Aortic smooth muscle cell (primary cell): ENCODE measurements at places on chromosomes 4 and X. TPM values are rescaled to one million over a fixed set of nuclear protein-coding genes. Genes with fewer than 3 reads are reported as not detected.

AGTR2 gene
- total RNA-seq: not detected in 2 replicates

SCRG1 gene
- 0.26 and 0.31 TPM in 2 replicates for total RNA-seq

FMR1NB gene
- not detected in 2 replicates for total RNA-seq

SLC39A8 gene
- total RNA-seq: 1.4 and 2.5 TPM in 2 replicates

VSIG4 gene
- not detected in 2 replicates for total RNA-seq

SGCB gene
- total RNA-seq: 39.6 and 49.5 TPM in 2 replicates

SPARCL1 gene
- total RNA-seq: 0.13 and 0.19 TPM in 2 replicates

CCNB3 gene
- 0.12 and 0.26 TPM in 2 replicates for total RNA-seq
